ENCODE measurements at places on chromosomes 2 and 18. TPM values are rescaled to one million over a fixed set of nuclear protein-coding genes. Genes with fewer than 3 reads are reported as not detected.
A peak's percentile ranks its signal among the peaks of the same experiment; 100 is the strongest.

Gene SLC23A3
- total RNA-seq, result 2.9 TPM

Gene ASB18
- not detected for total RNA-seq

Gene UGT1A8
- total RNA-seq, result not detected

Gene ANKRD30BL
- not detected for total RNA-seq

Gene SERPINB13
- not detected for total RNA-seq

Gene CROCC2
- total RNA-seq, result not detected

Gene CYP26B1
- 0.05 TPM for total RNA-seq

Gene TRIM43
- total RNA-seq, result not detected

Gene RRM2
- 567 TPM for total RNA-seq

Gene MTERF4
- 36.4 TPM for total RNA-seq

DNA sequence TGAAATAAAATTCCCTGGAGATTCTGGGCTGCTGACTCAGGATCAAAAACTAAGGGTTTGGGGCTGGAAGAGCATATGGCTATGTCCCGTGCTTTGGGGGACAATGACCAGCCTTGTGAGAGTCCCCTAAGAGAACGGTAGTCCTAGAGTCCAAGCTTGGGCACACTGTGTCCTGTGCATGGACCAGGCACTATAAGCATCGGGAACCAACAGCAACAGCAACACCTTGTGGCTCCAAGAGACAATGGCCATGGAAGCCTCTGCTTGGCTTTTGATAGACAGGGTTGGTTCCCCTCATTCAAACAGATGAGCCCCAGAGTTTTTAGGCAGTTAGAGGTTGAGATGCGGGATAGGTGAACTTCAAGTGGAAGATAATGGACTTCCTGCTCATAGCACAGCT, 294.4 kb upstream of the CHAC2 start:
- no peak overlapping the region for H3K4me3 ChIP-seq
- H3K36me3 ChIP-seq, result no peaks in the 10 kb centered on the region
- H3K27ac ChIP-seq, result no peak overlapping the region
- H3K4me1 ChIP-seq, result no peaks in the 10 kb centered on the region
- no peak for ATAC-seq

- ATAC-seq, result no peak
- H3K36me3 ChIP-seq, result no peaks in the 10 kb centered on the region
- H3K27ac ChIP-seq, result no peak overlapping the region
- H3K27me3 ChIP-seq, result peaks cover 7% of the 10 kb centered on the region
- H3K4me1 ChIP-seq, result no peaks in the 10 kb centered on the region
Measured at GRCh38 chr2:67485431-67485830, 88.3 kb downstream of the ETAA1 start.

- peaks cover 8% of the 10 kb centered on the region for H3K27me3 ChIP-seq
- H3K4me1 ChIP-seq, result no peaks in the 10 kb centered on the region
- no peaks in the 10 kb centered on the region for H3K36me3 ChIP-seq
- no peak overlapping the region for H3K27ac ChIP-seq
- no peak overlapping the region for H3K4me3 ChIP-seq
Measured at GRCh38 chr2:134600208-134600607, 118.6 kb downstream of the TMEM163 start.

- H3K27ac ChIP-seq, result no peak overlapping the region
- H3K4me1 ChIP-seq, result peaks cover 47% of the 10 kb centered on the region
- H3K4me3 ChIP-seq, result peak overlapping the region; percentile 71
Measured at GRCh38 chr18:24027156-24027827, 12.7 kb downstream of the TTC39C start.

- no peaks in the 10 kb centered on the region for H3K4me1 ChIP-seq
- no peak overlapping the region for H3K27ac ChIP-seq
- peaks cover 13% of the 10 kb centered on the region for H3K27me3 ChIP-seq
- H3K4me3 ChIP-seq, result no peak overlapping the region
- no peak for ATAC-seq
- no peaks in the 10 kb centered on the region for H3K36me3 ChIP-seq
Measured at GRCh38 chr2:54409752-54410151, 46.4 kb upstream of the SPTBN1 start.

GRCh38 chr2:152240559-152241231, 65.1 kb upstream of the STAM2 start:
- no peaks in the 10 kb centered on the region for H3K27me3 ChIP-seq
- H3K4me1 ChIP-seq, result no peaks in the 10 kb centered on the region
- no peaks in the 10 kb centered on the region for H3K36me3 ChIP-seq
- ATAC-seq, result no peak

DNA sequence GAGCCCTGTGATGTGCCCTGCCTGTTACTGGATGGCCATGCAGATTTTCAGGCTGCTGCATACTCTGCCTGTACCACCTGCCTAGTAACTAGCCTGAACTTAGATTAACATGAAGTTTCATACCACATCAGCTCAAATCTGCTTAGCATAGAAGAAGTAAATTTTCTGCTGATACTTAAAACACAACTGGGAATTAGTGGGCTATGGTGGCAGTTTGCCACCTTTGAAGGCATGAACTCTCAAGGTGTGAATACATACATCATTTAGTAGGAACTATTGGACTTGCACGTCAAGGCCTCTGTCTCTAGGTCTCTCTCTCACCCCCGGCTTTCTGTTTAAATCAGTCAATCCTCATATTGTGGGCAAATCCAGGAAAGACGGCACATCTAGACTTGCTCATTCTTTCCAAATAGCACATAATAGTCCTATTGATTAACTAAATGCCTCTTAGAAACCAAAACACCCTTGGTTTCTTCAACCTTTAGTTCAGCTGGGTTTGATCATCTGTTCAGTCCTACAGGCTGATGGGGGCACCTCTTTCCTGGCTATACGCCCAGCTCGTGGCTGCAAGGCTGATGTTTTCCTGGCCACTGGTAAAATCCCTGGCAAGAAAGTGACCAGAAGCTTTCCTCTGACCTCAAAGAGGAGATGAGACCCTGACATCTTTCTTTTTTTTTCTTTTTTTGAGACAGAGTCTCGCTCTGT, 58.4 kb downstream of the ALPK2 start:
- ATAC-seq, result peak; percentile 65
- H3K27ac ChIP-seq, result no peak overlapping the region
- H3K36me3 ChIP-seq, result no peaks in the 10 kb centered on the region
- H3K4me3 ChIP-seq, result no peak overlapping the region
- no peaks in the 10 kb centered on the region for H3K27me3 ChIP-seq

DNA sequence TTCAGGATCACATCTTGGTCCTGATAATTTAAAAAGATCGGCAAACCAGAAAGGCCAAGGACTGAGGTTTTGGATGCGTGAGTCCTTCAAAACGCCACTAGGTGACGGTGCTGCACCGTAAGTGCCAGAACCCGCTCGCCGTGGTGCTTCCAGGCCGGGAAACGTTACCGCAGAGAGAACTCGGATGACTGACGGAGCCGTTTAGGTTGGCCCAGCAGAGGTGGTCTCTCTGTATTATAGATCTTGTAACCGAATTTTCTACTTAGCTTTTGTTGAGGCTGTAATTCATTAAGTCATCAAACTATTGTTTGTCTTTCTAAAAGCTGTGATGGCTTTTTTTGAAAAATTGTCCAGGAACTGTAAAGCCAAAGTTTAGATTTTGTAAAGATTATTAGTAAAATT, 39.8 kb upstream of the ADCYAP1 start:
- H3K4me3 ChIP-seq, result no peak overlapping the region
- H3K27me3 ChIP-seq, result peaks cover 30% of the 10 kb centered on the region
- H3K36me3 ChIP-seq, result no peaks in the 10 kb centered on the region
- ATAC-seq, result peak; percentile 74
- H3K4me1 ChIP-seq, result no peaks in the 10 kb centered on the region

DNA sequence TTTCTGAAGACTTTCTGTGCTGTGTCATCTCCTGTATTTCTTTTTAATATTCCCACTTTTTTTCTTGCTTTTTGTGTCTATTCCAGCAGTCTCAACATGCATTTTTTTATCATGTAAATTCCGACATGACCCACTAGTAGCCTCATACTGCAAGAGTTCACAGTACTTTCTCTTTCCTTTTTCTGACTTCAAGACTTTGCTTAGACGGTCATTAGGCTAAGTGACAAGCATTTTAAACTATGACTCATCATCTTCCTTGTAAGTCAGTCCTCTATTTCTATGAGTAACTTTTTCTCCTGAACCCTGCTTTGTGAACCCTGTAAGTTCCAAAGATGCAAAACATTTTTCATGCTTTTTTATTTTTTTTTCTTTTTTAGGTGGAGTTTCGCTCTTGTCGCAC, 381.2 kb downstream of the TXNL1 start:
- H3K4me3 ChIP-seq, result no peak overlapping the region
- H3K27ac ChIP-seq, result no peak overlapping the region
- ATAC-seq, result no peak
- no peaks in the 10 kb centered on the region for H3K36me3 ChIP-seq

- H3K27ac ChIP-seq, result no peak overlapping the region
- no peak for ATAC-seq
Measured at GRCh38 chr2:70528276-70528675, 25.4 kb downstream of the TGFA start.

DNA sequence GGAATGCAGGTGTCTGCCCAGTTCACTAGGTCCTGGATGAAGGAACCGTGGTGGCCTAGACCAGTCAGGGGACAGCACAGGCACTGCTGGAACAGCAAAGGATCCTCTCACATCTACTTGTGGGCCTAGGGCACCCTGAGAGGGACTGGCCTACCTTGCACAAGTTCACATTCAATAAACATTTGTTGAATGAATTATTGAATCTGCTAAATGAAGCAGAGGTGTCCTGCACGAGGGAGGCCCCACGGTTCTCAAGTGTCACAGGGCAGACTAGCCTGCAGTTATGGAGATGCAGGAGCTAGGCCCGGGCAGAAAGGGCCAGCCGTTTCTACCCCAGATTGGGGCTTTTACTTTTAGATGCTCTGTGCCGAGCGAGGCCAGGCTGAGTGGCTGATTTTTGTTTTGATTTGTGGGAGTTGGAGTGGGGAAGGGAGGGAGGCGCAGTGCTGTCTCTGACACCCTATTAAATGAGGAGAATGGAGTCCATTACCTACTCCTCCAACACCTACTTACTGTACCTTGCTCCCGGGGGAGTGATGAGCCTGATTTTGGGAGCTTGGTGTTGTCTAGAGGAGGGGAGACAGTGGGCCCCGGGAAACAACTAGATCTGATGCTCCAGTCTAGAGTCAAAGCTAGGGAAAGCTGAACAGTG, 18.4 kb downstream of the SH2D6 start:
- H3K27ac ChIP-seq, result peak overlapping the region; percentile 97
- H3K36me3 ChIP-seq, result no peaks in the 10 kb centered on the region
- H3K4me1 ChIP-seq, result peaks cover 8% of the 10 kb centered on the region
- no peaks in the 10 kb centered on the region for H3K27me3 ChIP-seq

DNA sequence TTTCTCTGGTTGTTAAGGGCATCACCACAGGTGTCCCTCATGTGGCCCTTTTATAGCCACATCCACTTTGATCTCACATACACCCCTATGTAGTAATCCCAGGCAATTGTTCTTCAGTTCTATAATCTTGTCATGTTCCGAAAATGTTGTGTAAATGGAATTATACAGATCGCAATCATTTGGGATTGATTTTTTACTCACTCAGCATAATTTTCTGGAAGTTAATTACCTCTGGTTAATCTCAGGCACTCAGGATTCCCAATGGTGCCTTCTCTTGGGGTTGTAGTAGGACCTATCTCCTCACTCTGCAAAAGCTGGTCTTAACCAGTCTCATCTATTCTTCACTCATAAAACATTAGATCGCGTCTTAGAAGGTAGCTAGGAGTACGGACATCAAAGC, 1549.6 kb upstream of the DDX18 start:
- no peaks in the 10 kb centered on the region for H3K27me3 ChIP-seq
- no peak overlapping the region for H3K27ac ChIP-seq
- no peak overlapping the region for H3K4me3 ChIP-seq
- no peak for ATAC-seq

- H3K36me3 ChIP-seq, result no peaks in the 10 kb centered on the region
- no peak overlapping the region for H3K27ac ChIP-seq
- no peaks in the 10 kb centered on the region for H3K4me1 ChIP-seq
- no peak for ATAC-seq
- H3K4me3 ChIP-seq, result no peak overlapping the region
Measured at GRCh38 chr18:60667016-60667415, 294.4 kb upstream of the MC4R start.

DNA sequence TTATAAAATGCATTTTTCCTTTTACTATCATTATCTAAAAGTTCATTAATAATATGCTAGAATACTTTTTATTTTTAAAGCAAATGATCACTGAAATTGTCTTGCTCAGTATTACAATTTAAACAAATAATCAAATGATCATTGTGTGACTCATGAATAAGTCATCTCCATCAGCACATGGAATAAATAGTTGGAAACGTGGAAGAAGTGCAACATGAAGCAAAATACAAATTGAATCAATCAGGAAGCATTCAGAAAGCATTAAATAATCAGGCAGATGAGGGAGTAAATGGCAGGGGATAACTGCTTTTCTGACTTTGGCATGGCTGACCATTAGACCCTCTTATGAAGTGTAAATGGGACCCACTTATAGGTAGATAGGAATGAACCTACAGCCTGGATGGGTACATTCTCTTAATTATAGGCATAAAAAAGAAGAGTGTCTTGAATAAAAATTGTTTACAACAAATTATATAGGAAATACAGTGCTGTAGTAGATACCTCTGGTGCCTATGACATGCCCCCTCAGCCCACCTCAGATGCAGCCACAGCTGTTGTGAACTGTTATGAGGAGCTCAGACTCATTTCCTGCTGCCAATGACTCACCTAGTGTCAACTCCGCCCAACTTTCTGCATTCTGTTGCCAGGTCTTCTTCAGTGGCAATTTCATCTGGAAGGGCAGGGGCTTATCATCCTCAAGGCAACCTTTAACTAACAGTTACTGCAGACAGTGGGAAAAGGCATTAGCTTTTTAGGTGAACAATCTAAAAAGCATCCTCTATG, 936.0 kb downstream of the TRIB2 start:
- H3K4me3 ChIP-seq, result no peak overlapping the region
- no peak overlapping the region for H3K27ac ChIP-seq
- H3K4me1 ChIP-seq, result no peaks in the 10 kb centered on the region
- no peaks in the 10 kb centered on the region for H3K36me3 ChIP-seq
- no peaks in the 10 kb centered on the region for H3K27me3 ChIP-seq

GRCh38 chr2:189561371-189562038, 19.1 kb downstream of the SLC40A1 start:
- H3K27me3 ChIP-seq, result no peaks in the 10 kb centered on the region
- H3K36me3 ChIP-seq, result peaks cover 36% of the 10 kb centered on the region
- peaks cover 23% of the 10 kb centered on the region for H3K4me1 ChIP-seq
- no peak for ATAC-seq
- H3K4me3 ChIP-seq, result no peak overlapping the region
- no peak overlapping the region for H3K27ac ChIP-seq

DNA sequence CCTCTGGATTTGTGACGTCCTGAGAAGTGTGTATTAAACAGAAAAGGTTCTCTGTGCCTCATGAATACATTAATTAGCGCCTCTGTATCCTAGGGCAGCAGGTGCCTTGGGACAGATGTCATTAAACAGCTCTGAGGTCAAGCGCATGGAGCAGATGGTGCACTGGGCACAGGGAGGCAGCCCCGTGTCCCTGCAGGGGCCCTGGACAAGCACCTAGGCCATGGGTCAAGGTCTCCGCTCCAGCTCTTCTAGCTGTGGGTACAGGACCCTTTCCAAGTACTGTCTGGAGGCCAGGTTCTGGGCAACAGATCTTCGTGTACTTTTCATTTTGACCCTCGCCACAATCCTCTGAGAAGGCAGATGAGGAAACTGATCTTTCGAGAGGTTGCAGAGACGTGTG, 126.4 kb downstream of the KCTD1 start:
- no peak overlapping the region for H3K4me3 ChIP-seq
- ATAC-seq, result no peak
- H3K27ac ChIP-seq, result no peak overlapping the region
- peaks cover 6% of the 10 kb centered on the region for H3K27me3 ChIP-seq

- H3K27me3 ChIP-seq, result no peaks in the 10 kb centered on the region
- ATAC-seq, result no peak
- no peaks in the 10 kb centered on the region for H3K4me1 ChIP-seq
- H3K27ac ChIP-seq, result no peak overlapping the region
Measured at GRCh38 chr2:141439524-141439923, 691.3 kb downstream of the LRP1B start.

- H3K27me3 ChIP-seq, result no peaks in the 10 kb centered on the region
- no peak for ATAC-seq
- H3K4me1 ChIP-seq, result no peaks in the 10 kb centered on the region
- H3K36me3 ChIP-seq, result no peaks in the 10 kb centered on the region
Measured at GRCh38 chr2:151028691-151029176, 232.9 kb downstream of the RBM43 start.

Data from activated T-helper 17 cell treated with anti-CD3 and anti-CD28 coated beads, Interleukin-2, amount 50 U/mL, for 72 hours (primary cell).